ENCODE measurements at places on chromosomes 4 and X. TPM values are rescaled to one million over a fixed set of nuclear protein-coding genes. Genes with fewer than 3 reads are reported as not detected.

DNA sequence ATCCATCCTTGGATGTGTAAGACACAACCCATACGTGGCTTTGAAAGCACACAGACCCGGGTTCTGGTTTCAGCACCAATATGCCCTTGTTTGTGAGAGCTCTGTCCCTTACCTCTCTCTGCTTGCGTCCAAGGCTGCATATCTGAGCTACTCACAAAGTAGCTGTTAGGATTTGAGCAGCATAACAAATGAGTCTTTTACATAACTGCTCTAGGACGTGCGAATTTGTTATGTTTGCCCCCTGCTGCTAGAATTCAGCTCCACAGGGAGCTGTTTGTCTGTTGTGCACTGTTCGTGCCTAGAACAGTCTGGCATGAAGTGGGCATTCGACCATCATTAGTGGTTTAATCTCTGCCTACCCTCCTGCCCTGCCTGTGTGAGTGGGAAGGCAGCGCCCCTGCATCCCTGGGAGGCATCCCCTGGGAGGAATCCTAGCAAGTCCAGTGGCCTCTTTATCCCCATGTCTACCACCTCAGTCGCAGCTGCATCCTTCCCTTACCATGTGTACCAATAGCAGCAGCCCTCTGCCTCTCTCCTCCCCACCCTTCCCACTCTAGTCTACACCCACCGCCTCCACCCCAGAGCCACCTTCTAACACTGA, 42.1 kb downstream of the SLC2A9 start:
- H3K27ac ChIP-seq = no peak overlapping the region
- H3K4me1 ChIP-seq = peaks cover 5% of the 10 kb centered on the region
- H3K36me3 ChIP-seq = no peaks in the 10 kb centered on the region

DNA sequence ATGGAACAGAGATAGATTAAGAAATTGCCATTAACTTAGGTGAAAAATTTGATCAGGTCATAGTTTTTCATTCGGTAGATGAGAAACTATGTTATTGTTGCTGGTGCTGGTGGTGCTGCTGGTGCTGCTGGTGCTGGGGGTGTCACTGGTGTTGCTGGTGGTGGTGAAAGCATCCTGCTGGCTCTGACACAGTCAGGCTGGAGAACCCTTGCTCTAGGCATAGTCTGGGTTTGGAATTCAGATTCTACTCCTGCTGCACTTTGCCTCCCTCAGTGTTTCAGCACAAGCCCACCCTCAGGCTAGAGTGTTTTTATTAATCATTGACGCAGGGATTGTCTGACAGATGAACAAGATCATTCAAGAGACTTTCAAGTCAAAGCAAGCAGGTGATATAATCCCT, 80.2 kb downstream of the USP46 start:
- H3K36me3 ChIP-seq = no peaks in the 10 kb centered on the region
- no peaks in the 10 kb centered on the region for H3K27me3 ChIP-seq
- no peak overlapping the region for H3K4me3 ChIP-seq
- peaks cover 6% of the 10 kb centered on the region for H3K4me1 ChIP-seq

Gene LPAR4
- 2.6 TPM for total RNA-seq

Gene GUCY1B1
- 13.2 TPM for total RNA-seq

DNA sequence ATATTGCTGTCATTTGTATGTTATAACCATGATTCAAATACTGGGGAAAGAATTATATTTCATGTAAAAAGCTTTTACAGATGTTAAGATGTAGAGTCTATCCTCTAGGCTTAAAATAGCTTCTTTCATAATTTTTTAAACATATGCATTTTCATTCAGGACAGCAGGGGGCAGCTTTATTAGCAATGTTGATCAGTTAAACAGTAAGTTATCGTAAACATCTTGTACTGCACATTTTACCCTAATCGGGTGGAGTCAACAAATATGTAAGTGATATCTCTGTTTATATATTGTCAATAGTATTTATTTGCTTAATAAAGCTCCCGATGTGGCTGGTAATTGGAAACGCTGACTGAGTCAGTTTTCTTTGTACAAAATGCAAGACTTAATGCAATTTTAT, 142.5 kb upstream of the MED14 start:
- no peak for DNase-seq
- H3K36me3 ChIP-seq = no peaks in the 10 kb centered on the region
- H3K27ac ChIP-seq = no peak overlapping the region
- no peak overlapping the region for H3K4me3 ChIP-seq
- no peaks in the 10 kb centered on the region for H3K27me3 ChIP-seq

DNA sequence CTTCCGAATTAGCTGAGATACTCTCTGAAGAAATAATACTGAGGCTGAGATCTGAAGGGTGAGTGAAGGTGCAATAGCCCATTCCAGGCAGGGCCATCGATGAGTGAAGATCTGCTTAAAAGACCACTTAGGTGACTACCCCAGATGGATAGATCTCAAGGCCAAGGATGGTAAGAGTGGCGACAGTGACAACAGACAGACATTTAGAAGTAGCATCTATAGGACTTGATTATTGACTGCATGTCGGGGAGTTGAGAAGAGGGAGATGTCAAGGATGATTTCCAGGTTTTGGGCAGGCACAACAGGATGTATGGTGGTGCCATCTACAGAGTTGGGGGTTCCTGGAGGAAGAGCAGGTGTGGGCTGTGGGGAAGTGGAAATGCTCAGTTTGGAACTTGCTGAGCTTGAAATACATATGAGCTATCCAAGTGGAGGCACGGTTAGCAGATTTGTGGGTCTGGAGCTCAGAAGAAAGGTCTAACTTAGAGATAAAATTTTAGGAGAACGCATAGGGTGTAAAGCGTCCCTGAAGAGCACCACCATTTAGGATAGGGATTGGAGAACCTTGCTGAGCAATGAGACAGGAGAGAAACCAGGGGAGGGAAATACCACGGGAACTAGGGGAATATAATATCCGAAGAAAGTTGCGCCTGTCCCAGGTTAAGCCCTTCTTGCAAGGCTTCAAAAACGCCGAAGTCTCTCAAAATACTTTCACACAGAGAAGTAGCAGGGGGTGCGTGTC, 688 bp downstream of the UFSP2 start:
- no peaks in the 10 kb centered on the region for H3K27me3 ChIP-seq
- peaks cover 10% of the 10 kb centered on the region for H3K36me3 ChIP-seq
- H3K27ac ChIP-seq = peak overlapping the region; percentile 100
- peaks cover 30% of the 10 kb centered on the region for H3K4me1 ChIP-seq
- H3K4me3 ChIP-seq = peak overlapping the region; percentile 87

DNA sequence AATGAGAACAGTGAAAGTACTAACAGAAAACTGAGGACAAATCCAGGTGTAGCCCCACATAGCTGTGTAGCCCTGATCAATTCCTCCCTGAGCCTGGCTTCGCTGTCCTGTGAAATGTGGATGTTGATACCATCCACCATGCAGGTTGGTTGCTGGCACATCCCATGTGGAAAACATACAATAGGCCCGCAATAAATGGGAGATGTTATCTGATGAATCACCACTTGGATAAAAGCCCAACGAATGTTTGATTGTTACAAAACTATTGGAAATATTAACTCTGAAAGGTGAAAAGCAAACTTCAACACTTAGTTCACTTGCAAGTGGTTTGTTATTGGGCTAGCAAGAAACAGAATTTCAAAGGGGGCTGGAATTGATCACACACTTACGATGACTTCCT, 186.3 kb upstream of the FTHL17 start:
- peak overlapping the region; percentile 38 for H3K27ac ChIP-seq
- DNase-seq = no peak
- no peaks in the 10 kb centered on the region for H3K27me3 ChIP-seq
- H3K4me3 ChIP-seq = no peak overlapping the region

Gene ATP2B3
- total RNA-seq = 0.39 TPM

DNA sequence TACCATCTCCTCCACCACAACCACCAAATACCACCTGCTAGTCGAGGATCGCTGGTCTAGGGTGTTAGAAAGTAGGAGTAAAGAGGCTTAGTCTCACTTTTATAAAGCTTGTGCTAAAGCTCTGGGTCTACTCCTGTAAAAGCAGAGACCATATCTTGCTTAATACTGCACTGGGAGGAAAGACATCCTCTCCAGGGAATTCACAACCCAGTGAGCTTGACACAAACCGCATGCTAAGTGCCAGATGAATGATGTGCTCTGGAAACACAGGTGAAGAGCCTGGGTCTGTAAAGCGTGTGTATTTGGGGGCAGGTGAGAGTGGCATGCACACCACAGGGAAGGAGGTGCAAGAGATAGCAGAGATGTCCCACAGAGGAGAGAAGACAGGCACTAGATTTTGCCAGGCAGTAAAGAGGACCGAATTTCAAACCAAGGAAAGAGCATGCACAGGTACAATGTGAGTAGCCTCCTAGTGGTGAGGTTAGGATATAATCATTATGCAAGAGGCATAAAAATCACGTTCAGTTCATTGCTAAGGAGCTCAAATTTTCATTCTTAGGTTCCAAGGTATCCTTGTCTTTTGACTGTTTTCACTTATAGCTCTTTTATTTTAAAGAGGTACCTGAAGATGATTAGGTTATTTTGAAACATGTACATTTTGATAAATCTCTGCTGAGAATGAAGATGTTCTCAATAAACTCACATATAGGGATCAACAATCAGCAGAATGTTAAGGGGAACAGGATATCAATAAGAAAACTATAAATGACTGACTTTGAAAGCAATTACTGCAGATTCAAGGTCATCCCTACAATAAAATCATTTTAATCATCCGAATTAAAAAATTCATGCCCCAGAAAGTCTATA, 20.7 kb downstream of the TAPT1 start:
- no peak for DNase-seq
- H3K27ac ChIP-seq = no peak overlapping the region
- H3K4me3 ChIP-seq = no peak overlapping the region
- H3K4me1 ChIP-seq = peaks cover 24% of the 10 kb centered on the region

Gene ACOX3
- total RNA-seq = 25.2 TPM

Gene SPP1
- 6.5 TPM for total RNA-seq

- H3K27me3 ChIP-seq = no peaks in the 10 kb centered on the region
- H3K4me3 ChIP-seq = no peak overlapping the region
- no peak for DNase-seq
- peaks cover 10% of the 10 kb centered on the region for H3K4me1 ChIP-seq
Measured at GRCh38 chr4:70629469-70630090, 1.0 kb downstream of the ENAM start.

Gene CPE
- total RNA-seq = 195 TPM

Gene ABLIM2
- 0.31 TPM for total RNA-seq

DNA sequence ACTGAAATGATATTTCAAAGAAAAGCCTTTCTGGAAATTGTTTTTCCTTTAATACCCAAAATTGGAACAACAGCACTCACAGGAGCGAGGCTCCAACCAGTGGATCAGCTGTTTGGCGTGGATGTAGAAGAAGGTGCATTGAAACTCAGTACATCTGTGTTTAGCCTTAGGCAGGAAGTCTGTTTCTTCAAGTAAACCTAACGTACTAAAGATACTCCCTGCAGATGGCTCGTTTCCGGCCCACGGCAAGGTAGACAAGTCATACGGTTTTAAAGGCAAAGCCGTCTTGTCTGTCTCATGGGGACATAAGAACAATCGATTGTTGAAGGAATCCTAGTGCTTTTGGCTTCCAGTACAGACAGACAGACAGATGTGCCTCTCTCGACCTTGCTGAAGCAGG, 50.0 kb upstream of the CLCN4 start:
- no peak overlapping the region for H3K4me3 ChIP-seq
- H3K4me1 ChIP-seq = peaks cover 18% of the 10 kb centered on the region
- peaks cover 8% of the 10 kb centered on the region for H3K36me3 ChIP-seq
- no peaks in the 10 kb centered on the region for H3K27me3 ChIP-seq
- DNase-seq = no peak
- H3K27ac ChIP-seq = no peak overlapping the region

Gene CXCL5
- total RNA-seq = 0.18 TPM

DNA sequence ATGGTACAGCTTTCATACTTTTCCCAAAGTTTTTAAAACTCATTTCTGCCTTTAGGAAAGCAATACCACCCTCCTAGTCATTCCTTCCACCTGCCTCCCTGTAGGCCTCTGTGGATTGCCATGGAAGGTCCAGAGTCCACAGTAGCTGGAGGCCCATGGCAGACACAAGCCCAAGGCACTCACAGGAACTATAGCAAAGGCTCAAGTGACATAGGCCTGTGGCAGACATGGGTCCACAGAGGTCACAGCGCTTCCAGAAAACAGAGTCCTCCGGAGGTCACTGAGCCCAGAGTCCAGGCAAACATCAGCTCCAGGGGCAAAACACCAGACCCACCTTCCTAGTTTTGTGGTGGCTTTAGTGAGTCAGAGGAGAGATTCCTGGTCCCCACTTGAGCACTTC, 147.6 kb upstream of the ATP6AP2 start:
- H3K4me1 ChIP-seq = peaks cover 6% of the 10 kb centered on the region
- no peaks in the 10 kb centered on the region for H3K27me3 ChIP-seq
- no peak overlapping the region for H3K4me3 ChIP-seq
- no peaks in the 10 kb centered on the region for H3K36me3 ChIP-seq
- H3K27ac ChIP-seq = no peak overlapping the region

DNA sequence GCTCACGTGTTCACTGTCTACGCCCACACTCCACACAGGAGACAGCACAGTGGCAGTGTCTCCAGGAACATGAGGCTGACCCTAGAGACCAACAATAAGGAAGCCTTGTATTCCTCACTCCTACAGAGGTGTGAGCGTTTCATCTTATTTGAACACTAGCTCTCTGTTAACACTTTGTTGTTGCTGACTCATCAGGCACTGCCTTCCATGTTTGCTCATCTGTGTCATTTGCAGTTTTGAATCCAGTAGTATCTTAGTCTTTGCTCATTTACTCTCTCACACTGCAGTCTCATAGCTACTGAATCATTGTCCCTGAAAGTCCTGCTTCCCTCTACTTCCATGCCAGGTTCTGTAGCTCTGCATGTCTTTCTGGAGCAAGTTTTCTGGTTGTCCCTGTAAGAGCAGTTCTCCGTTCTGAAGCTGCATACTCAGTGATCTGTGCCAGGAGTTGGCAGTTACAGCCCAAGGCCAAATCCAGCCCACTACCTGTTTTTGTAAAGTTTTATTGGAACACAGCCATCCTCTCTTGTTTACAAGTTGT, 80.3 kb upstream of the DCLK2 start:
- no peaks in the 10 kb centered on the region for H3K36me3 ChIP-seq
- no peak overlapping the region for H3K27ac ChIP-seq
- H3K4me3 ChIP-seq = no peak overlapping the region
- H3K4me1 ChIP-seq = peaks cover 23% of the 10 kb centered on the region
- no peak for DNase-seq

DNA sequence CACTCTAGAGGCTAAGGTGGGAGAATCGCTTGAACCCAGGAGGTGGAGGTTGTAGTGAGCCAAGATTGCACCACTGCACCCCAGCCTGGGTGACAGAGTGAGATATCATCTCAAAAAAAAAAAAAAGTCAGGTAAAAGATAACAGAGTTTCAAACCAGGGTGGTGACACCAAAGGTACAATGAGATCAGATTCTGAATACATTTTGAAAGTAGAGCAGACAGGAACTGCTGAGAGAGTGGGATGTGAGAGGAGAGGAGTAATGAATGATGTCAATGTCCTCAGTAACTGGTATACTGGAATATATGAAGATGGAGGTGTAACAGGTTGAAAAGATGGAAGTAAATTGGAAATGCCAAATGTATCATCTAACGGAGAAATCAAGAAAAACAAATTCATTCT, 135.6 kb downstream of the CAMK2D start:
- H3K4me1 ChIP-seq = peaks cover 4% of the 10 kb centered on the region
- H3K4me3 ChIP-seq = no peak overlapping the region
- H3K27me3 ChIP-seq = no peaks in the 10 kb centered on the region
- H3K36me3 ChIP-seq = peaks cover 11% of the 10 kb centered on the region
- no peak for DNase-seq
- no peak overlapping the region for H3K27ac ChIP-seq

GRCh38 chr4:54709400-54709799, 51.6 kb downstream of the KIT start:
- peaks cover 15% of the 10 kb centered on the region for H3K36me3 ChIP-seq
- no peak for DNase-seq
- no peak overlapping the region for H3K4me3 ChIP-seq
- H3K27ac ChIP-seq = no peak overlapping the region
- no peaks in the 10 kb centered on the region for H3K4me1 ChIP-seq
- H3K27me3 ChIP-seq = no peaks in the 10 kb centered on the region

Gene CYTL1
- 82.4 TPM for total RNA-seq

Gene UBA6
- total RNA-seq = 59.6 TPM

Gene GPR173
- 12.6 TPM for total RNA-seq

All from osteocyte (in vitro differentiated cells).